ENCODE measurements at places on chromosomes 7 and 10.

DNA sequence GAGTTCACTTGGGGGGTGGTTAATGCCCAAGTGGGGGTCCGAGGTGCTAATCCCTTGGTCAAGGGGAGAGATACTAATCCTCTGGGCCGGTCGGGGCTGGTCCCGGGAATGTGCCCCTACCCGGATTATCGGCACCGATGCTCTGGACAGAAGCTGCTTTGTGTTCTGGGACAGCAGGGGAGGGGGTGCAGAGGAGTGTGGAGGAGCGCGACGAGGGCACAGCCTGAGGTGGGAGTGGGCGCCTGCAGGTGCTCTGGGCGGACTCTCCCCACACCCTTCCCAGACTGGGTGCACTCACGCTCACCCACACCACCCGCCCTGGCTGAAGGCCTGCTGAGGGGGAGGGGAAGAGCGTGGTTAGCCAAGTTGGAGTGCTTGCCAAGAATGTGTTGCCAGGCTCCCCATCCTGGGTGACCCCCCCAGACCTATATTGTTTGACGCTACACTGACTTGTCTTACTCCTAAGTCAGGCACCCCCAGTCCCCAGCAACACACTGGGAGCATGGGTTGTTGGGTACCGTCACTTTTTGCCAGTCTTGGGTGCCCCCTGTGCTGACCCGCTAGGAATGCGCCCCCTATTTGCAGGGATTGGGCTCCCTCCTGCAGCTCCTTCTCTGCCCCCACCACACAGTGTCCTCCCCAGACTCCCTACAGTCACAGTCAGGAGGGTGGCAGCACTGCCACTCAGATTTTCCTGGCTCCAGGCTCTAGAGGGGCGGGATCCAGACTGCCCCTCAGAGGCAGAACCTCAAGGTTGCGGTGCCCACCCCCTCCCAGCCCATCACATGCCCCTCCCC, 1.2 kb downstream of the SLC4A2 start:
- no peak for DNase-seq

DNA sequence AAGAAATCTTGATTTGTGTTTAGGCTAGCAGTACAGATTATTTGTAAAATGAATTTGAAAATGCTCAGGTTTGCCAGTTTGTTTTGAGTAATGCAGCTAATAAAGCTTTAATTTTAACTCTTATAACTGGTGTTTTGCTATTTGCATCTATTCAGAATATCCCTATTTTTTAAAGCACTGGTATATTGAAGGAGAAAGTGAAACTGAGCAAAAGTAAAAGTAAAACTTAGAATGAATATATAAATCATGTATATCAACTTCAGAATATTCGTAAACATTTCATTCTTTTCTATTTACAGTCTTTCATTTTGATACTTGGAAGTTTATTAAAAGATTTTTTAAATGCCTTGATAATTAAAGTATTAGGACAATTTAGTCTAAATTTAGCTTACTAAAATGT, 26.2 kb downstream of the TASOR2 start:
- DNase-seq, result no peak

- DNase-seq, result no peak
Measured at GRCh38 chr10:125548878-125549277, 134.1 kb downstream of the TEX36 start.

- peak; percentile 20 for DNase-seq
Measured at GRCh38 chr10:92822964-92823363, 25.4 kb upstream of the EXOC6 start.

DNA sequence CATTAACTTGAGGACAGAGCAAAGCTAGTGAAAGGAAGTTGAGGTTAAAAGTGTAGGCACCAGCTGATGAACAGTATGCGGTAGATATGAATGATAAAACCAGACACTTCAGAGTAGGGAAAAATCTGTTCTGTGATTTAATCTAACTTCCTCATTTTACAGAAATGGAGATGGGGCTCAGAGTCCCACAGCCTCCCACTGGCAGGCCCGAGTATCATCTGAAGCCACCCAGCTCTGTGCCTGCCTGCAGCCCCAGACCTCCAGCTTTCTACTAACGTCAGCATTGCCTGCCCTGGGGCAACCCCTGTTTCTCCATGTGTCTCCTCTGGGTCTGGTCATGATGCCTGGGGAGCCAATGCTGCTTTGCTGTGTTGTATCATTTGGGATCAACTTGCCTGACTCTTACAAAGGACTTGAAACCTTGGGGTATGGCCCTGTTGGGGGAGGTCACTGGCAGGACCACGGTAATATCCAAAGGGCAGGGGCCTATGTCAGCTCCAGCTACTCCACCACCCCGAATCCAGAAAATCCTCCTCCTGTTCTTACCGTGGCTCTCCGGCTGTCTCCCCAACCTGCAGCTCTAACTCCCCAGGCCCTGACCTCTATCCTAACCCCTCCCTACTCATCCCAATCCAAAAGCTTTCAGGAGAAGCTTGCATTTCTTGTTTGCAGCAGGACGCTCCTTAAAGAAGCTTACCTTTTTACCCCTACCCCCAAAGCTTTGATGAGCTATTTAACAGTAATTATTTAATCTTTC, 56.2 kb upstream of the NPY start:
- DNase-seq, result peak; percentile 37

DNA sequence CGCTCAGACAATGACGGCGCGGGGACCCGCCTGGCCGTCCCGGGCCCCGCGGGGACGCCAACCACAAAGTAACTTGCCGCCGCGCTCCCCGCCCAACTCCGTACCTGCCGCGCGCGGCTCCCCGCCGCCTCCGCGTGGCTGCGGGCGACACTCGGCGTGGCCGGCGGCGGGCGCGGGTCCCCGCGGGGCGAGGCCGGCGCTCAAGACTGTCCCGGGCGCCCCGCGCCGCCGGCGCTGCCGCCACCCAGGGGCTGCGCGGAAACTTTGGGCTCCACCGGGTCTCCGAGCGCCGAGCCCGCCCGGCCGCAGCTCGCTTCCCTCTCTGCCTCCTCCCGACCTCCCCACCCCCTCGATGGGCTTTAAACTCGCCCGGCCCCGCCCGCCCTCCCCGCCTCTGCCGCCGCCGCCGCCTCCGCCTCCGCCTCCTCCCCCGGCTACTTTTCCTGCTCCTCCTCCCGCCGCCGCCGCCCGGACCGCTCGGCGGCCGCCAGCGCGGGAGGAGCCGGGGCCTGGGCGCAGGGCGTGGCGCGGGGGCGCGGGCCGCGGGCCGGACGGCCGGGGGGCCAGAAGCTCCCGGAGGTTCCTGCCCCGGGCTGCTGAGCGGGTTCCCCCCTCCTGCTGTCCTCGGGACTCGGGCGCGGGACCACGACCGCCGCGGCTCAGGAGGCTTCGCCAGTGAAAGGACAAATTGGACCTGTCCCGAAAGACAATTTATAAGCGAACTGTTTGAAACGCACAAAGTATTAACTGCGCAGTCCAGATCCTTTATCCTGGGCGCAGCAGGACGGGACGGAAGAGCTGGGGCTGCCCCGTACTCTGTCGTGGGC, 10.6 kb upstream of the GRB10 start:
- DNase-seq, result no peak

DNA sequence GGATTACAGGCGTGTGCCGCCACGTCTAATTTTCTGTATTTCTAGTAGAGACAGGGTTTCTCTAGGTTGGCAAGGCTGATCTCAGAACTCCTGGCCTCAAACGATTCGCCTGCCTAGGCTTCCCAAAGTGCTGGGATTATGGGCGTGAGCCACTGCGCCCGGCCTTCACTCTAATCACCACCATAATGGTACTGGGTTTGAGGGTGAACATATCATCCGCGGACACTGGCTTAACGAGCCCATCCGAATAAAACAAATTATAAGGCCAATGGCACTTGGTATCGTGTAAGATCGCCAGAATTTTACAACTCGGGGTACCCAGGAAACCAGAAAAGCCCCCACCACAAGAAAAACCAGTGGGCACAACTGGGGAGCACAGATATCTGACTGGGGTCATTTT, 580 bp downstream of the FAM200A start:
- DNase-seq, result no peak

- DNase-seq, result no peak
Measured at GRCh38 chr7:117146059-117146458, 176.8 kb downstream of the WNT2 start.

- DNase-seq, result peak; percentile 49
Measured at GRCh38 chr10:33087152-33087551, 129.1 kb upstream of the ITGB1 start.

DNA sequence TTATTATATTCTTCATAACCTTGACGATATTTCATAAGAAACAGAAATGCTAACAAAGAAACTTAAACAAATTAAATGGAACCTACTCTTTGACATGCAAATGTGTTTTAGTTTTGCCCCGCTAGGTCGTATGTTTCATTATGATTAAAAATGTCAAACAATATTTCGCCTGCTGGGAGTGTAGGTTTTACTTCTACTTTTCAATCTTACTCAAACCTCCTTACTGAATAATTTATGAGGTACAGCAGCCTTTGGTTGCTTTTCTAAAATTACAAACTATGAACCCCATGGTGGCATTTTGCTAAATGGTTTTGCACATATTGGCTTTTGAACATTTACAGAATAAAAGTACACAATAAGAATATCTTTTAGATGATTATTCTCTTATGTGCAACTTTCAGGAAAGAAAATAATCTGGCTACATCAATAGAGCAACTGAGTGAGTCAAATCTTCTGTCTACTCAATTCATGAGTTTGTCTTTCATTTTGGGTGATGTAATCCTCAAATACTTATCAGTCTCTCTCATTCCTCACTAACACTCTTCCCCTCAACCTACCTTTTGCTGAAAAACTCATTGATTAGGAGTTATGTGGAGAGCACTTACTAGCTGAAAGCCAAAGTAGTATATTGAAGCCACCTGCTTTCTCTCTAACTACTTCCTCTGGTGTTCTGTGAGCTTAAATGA, 1226.4 kb downstream of the XPNPEP1 start:
- DNase-seq, result no peak

- DNase-seq, result no peak
Measured at GRCh38 chr7:101691822-101692384, 62.8 kb upstream of the MYL10 start.

- DNase-seq, result no peak
Measured at GRCh38 chr10:53403688-53404087, 631.1 kb upstream of the MBL2 start.

DNA sequence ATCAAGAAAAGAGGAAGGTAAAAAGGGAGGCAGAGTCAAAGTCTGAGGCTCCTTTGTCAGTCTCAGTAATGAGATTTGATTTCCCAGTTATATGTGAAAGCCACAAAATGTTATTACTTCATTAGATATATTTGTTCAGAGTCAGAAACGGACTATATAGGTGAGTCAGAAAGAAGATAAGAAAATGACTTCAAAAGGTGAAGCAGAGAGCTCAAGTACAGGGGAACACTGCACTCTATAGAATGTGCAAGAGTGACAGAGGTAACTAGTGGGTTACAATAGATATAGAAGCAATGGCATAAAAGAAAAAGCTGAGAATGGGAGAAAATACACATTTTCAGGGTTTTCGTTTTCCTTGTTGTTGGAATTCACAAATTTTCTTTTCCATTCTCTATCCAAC, 43.3 kb downstream of the DGKB start:
- DNase-seq, result no peak

GRCh38 chr10:127102176-127102575, 94.2 kb downstream of the INSYN2A start:
- no peak for DNase-seq

DNA sequence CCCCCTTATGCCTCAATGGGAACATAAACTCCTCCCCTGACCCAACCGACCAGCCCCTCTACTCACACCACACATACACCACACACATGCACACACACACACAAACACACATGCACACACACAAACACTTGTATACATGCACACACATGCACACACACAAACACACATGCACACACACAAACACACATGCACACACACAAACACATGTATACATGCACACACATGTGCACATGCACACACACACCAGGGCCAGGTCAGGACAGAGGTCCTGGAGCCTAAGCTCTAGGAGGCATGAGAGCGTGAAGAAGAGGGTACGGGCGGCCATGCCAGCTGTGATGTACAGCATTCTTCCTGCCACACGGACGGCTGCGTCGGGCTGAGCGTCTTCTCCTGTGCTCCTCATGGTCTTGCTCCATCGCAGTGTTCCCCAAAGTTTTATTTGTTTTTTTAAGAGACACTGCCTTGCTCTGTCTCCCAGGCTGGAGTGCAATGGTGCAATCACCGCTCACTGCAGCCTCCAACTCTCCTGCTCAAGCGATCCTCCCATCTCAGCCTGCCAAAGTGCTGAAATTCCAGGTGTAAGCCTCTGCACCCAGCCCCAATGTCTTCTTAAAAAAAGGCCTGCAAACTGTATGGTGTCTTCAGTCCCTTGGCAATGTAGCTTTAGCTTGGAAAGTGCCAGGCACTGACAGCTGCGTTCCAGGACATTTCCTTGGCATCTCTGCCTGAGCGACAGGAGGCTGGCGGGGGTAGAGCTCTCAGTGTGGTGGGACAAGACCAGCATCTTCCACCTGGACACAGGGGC, 38.8 kb upstream of the INPP5A start:
- DNase-seq, result no peak

DNA sequence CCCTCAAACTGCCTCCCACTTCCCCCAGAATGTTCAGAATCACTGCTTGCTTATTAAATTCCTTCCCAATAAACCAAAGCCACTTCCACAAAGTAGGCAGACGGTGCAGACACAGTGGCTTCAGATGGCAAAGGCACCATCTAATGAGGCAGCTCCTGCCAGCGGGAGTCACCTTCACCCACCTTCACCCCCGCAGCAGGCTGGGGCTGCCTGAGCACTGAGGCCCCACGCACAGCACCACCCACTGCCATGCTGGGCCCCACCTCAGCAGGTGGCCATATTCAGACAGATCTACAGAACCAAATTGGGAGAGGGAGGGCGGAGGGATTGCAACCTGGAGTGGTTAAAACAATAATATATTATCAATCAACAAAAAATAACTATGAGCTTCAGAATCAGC, 118.5 kb downstream of the GRID1 start:
- DNase-seq, result no peak

- no peak for DNase-seq
Measured at GRCh38 chr10:10364902-10365301, 652.8 kb upstream of the CELF2 start.

GRCh38 chr7:1197997-1198625, 34.6 kb upstream of the UNCX start:
- no peak for DNase-seq

DNA sequence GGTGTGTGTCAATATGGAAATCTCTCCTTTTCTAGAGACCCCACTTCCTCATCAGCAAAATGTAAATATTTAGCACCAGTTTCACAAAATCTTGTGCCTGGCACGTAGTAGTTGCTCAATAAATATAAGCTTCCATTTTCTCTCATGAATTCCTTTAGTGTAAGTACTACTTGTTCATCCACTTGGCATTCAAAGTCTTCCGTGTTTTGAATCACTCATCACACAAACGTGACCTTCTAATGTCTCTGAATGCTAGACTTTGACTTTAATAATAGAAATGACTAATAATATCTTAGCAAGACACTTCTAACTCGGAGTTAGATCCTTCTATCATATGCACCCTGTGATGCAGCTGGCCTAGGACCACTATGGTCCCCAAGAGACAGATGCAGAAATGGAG, 168.7 kb upstream of the ZNF32 start:
- DNase-seq, result no peak

DNA sequence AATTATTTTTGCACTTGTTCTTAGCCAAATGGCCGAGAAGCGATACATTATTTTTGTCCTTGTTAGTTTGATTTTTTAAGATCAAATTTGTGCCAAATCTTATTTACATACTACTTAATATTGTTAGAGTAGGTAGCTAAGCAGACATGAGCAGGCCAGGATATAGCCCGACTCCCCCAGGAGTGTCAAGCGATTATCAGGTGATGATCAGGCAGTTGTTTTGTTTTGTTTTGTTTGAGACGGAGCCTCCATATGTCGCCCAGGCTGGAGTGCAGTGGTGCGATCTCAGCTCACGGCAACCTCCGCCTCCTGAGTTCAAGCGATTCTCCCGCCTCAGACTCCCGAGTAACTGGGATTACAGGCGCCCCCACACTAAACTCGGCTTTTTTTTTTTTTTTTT, 71.1 kb downstream of the LYZL2 start:
- no peak for DNase-seq

GRCh38 chr7:20798081-20798693, 11.5 kb upstream of the SP8 start:
- no peak for DNase-seq

Data from natural killer cell (primary cell).